ENCODE measurements at places on chromosomes 5 and 9.

DNA sequence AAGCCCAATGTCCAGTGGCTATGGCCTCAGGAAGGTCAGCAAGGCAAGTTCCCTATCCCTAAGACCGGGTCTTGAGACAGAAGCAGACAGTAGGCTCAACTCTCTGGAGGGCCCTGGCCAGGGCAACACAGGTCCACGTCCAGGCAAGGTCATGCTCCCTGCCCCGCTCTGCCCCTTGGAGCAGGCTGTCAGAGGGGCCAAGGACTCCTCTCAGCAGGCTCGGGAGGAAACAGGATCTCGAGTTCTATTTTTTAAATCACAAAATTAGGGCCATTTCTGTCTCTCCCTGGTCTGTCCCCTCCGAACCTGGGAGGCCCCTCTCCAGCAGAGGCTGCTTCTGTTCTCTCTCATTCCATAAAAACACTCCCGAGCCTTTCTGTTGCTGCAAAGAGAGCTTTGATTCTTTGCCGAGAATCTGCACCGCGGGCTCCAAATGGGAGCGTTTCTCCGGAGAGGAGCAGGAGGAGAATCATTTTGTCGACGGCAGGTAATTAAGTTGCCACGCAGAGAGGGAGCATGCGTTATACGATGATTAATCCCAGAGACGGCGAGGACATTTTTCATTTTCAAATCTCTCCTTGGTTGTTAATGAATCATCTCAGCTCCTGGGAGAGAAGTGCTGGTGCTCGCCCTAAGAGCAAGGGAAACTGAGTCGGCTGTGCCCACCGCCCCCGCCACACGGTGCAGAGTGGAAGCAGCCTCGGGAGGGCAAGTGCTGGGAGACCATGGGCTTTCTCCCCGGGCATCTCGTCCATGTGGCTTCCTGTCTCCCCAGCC lies 24.5 kb upstream of the FCN1 start:
- no peak for DNase-seq

GRCh38 chr9:106864373-106865143 lies 1.6 kb downstream of the ZNF462 start:
- no peak for DNase-seq

- no peak for DNase-seq
Measured at GRCh38 chr5:25963251-25964008, 1075.0 kb downstream of the CDH9 start.

GRCh38 chr9:82582693-82583092 lies 480.2 kb downstream of the RASEF start:
- no peak for DNase-seq

DNA sequence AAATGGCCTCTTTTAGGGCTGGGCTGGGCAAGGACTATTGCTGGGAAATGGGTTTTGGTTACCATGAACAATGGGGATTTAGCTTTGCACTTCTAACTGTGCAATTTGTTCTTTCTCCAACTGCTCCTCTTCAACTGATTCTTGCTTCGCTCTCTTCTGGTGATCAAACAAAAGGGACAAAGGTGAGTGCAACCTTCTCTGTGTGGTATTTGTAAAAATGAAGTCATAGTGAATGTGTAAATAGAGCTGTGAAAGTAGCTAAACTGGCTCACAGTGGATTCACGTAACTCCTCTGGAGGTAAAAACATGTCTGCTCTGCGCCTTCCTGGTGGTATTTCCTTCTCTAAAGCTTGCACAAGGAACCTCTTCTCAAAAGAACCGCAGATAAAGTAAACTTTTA lies 20.9 kb upstream of the SPINK14 start:
- DNase-seq: no peak

DNA sequence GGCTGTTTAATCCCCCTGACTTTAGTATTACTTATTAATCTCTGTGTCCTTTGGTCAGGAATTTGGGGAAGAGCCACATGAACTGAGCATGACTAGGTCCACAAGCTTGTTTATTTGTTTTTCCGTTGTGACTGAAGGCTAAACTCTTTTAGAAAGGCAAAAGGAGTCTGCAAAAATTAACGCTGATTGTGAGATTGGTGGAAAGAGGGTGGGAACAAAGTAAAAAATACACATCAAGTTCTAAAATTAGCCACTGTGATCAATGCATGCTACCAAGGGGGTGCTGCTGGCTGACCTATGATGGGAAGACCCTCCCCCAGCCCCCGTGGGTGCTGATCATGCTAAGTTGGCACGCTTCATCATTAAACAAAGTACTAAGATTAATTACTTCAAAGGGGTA lies 356.8 kb downstream of the ADGRV1 start:
- no peak for DNase-seq

GRCh38 chr5:124665625-124666024 lies 80.8 kb downstream of the ZNF608 start:
- no peak for DNase-seq

DNA sequence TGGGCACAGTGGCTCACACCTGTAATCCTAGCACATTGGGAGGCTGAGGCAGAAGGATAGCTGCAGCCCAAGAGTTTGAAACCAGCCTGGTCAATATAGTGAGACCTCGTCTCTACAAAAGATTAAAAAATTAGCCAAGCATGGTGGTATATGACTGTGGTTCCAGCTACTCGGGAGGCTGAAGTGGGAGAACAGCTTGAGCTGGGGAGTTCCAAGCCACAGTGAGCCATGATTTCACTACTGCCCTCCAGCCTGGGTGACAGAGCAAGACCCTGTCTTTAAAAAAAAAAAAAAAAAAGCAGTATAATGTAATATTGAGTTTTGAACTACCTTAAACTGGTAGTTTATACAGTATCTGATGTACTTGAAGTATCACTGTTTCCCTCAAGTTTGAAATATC lies 358.4 kb downstream of the EBF1 start:
- no peak for DNase-seq

- DNase-seq: no peak
Measured at GRCh38 chr5:143717400-143717799, 94.6 kb upstream of the HMHB1 start.

DNA sequence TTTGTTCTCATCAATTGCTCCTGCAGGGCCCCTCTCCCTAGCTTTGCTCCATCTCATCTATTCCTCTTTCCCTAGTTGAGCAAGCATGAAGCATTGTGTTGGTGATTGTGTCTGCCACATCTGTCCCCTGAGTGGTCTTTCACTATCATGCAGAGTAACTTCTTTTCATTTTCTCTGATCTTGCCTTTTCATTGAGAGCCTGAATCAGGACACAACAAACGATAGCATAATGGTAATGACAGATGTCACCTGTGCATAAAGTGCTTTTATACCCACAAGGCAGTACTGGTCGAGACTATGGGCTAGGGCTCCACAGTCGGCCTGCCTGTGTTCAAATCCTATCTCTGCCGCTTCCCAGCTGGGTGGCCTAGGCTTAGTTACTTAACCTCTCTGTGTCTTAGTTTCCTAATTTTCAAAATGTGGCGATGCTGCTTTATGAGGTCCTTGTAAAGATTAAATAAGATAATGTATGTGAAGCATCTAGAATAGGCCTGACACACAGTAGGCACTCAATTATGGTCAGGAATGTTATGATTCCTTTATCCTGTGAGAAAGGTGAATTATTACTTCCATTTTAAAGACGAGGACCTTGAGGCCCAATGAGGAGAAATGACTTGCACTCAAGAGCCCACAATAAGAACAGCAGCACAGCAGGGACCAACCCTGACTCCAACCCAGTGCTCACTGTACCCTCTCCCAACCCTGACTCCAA lies 137.1 kb upstream of the ZNF618 start:
- no peak for DNase-seq

DNA sequence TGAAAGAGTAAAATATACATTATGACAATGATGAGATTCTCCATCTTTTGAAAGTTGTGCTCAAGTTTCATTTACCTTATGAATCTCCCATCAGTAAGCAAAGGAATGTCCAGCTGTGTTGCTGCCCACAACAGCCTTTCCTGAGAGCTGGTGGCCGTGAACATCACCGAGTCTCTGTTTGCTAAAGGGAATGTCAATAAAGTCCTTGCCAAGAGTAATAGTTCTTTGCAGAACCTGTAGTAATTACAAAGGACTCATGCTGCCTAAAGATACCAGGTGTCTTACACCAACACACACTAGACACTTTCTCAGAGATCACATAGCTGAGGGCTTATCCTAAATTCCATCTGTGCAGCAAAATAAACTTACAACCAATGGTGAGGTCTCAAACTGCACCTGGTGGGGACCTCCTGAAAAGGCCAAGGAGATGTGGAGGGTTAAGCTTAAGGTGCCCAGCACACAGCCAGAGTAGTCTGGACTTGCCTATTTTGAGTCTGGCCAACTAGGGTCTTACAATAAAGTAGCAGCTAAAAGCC lies 111.1 kb upstream of the DAPK1 start:
- no peak for DNase-seq

GRCh38 chr9:21689854-21690253 lies 112.6 kb upstream of the MTAP start:
- no peak for DNase-seq

- DNase-seq: no peak
Measured at GRCh38 chr5:94888674-94889073, 270.2 kb downstream of the SLF1 start.

DNA sequence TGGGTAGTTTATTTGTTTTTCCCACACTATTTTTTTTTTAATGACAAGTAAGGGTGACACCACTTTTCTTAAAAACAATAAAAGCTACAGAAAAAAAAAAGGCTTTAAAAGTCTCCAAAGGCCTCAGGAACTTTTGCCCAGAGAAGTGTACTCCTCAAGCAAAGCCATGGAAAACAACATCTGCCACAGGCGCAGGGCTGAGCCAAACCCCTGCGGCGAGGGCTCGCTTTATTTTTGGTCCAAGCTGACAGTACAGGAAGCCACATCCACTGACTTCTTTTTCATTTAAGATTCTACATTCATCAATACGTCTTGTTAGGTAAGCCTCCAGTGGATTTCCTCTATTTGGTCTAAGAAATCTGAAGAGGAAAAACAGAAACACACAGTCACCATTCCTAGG lies 51.9 kb upstream of the IFNK start:
- DNase-seq: no peak

DNA sequence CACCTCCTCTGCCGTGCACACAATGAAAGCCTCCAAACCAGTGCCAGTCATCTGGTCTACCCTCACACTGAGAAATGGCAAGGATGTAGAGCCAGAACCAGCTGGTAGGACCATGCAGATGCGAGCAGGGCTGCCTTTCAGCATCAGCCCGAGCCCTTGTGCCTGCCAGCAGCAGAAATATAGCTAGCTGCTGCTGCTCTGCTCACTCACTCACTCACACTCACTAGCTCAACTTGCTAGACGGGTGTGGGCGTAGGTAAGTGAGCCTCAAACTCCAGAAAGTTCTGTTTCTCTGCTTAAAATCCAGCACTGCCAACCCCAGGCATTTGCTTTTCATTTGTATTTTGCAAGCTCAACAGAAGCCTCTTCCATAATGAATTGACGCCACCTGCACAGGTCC lies 114.0 kb downstream of the DRD1 start:
- DNase-seq: no peak

GRCh38 chr9:22229069-22229468 lies 217.6 kb upstream of the DMRTA1 start:
- DNase-seq: no peak

DNA sequence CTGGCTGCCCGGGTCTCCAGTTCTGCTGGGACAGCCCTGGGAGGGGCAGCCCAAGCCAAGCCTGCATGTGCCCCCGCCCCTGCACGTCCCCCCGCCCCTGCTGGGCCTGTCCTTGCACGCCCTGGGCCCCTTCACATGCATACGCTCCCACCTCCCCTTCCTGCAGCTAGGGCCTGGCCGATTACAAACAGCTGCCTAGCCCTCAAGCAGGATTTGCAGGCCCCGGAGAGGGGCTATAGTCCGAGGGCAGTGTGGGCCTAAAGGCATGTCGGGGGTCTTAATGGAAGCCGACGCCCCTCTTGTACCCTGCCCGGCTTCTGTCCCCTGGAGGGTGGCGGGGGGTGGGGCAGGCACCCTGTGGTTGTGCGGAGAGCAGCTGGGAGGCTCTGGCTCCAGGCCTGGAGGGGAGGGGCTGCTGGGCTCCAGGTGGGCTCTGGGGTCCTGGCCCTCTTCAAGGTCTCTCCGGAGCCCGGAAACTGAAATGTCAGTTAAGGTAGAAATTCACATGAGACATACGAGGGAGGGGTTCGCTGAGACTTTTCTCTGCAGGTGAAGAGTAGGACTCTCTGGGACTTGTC lies 16.9 kb downstream of the COL5A1 start:
- no peak for DNase-seq

- no peak for DNase-seq
Measured at GRCh38 chr5:76994337-76994736, 35.9 kb upstream of the AGGF1 start.

- DNase-seq: no peak
Measured at GRCh38 chr5:6786786-6787495, 73.7 kb downstream of the TENT4A start.

DNA sequence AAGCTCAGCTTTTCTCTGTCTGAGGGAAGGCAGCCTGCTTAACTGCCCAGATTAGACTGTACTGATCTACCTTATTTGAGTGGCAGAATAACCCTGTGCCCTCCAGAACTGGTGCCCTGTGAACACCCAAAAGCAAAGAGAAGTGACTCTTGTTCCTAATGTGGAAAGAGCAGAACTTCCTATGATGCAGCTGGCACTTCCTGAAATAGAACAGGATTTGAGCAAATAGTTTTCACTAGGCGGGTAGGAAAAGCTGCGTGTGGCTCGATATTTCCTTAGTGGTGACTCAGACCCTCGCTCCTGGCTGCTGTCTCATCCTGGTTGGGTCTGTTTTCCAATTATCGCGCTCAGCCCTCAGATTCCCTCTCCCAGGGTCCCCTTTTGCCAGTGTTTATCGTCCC lies 89.9 kb downstream of the SH3TC2 start:
- no peak for DNase-seq

- DNase-seq: no peak
Measured at GRCh38 chr5:52743970-52744369, 43.7 kb upstream of the ITGA1 start.

- no peak for DNase-seq
Measured at GRCh38 chr5:14415024-14415697, 166.4 kb upstream of the OTULINL start.

DNA sequence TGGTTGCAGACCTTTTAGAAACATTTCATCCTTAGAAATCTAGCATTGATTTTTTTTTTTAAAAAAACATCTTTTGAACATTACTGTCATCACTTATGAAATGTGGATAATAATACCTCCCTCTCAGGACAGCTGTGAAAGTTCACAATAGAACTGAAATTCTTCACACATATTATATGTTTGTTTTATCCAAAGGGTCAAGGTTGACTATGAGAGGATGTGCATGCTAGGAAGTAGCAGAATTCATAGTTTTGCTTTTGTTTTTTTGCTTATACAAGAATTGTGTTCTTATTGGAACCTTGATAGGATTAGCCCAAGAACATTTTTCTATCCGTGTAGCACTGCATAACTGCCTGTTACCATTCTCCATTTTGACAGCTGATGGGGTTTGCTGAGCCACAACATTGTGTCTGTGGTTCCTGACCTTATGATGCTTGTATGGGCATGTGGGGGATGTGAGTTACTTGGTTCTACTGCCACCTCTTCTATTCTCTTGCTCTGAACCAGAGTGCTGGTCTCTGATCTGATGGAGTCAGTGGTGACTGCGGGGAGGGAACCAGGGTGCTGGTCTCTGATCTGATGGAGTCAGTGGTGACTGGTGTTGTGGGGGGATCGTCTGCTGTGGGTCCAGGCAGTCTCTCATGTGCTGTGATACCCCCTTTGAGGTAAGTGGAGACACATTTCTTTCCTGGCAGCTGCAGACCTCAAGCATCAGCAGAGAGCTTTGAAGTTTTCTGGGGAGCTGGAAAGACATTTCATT lies 27.1 kb upstream of the ACTBL2 start:
- no peak for DNase-seq

GRCh38 chr9:3696368-3696767 lies 170.6 kb upstream of the RFX3 start:
- no peak for DNase-seq

Data from substantia nigra (tissue), 51 donors.